Astrocyte of the cerebellum (primary cell): ENCODE measurements at places on chromosomes 13 and 19.

DNA sequence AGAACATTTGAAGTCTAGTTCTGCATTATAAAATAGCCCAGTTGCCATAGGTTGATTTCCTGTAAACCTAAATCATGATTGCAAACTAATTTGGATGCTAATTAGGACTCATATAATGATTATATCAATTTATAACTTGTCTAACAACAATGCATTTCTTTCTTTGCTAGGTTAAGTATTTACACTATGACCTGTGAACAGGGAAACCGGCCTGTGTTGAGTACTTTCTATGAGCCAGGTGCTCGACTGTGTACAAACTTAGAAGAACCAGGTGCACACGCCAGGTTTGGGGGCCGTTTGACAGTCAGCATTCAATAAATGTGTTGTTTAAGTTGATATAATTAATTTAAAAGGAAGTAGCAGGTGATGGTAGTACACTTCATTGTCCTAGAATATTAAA is 203.1 kb downstream of the TM9SF2 start:
- DNase-seq, result no peak

GRCh38 chr13:45683701-45684100 is 18.4 kb upstream of the CBY2 start:
- DNase-seq, result no peak

DNA sequence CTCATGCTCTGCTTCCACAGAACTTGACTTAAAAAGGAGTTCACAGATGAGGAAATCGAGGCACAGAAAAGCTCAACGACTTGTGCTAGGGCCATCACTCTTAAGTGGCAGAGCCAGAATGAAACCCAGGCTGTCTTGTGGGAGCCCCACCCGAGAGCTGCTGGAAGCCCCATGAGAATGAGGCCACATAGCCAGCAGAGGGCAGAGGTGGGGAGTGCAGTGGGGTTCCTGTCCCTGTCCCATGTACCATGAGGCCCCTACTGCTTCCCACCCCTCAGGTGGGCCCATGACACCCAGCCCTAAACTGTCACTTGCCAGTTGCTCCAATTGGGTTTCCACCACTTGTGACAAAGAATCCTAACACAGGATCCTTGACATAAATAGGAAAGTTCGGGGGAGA is 175.9 kb downstream of the IRS2 start:
- no peak for DNase-seq

DNA sequence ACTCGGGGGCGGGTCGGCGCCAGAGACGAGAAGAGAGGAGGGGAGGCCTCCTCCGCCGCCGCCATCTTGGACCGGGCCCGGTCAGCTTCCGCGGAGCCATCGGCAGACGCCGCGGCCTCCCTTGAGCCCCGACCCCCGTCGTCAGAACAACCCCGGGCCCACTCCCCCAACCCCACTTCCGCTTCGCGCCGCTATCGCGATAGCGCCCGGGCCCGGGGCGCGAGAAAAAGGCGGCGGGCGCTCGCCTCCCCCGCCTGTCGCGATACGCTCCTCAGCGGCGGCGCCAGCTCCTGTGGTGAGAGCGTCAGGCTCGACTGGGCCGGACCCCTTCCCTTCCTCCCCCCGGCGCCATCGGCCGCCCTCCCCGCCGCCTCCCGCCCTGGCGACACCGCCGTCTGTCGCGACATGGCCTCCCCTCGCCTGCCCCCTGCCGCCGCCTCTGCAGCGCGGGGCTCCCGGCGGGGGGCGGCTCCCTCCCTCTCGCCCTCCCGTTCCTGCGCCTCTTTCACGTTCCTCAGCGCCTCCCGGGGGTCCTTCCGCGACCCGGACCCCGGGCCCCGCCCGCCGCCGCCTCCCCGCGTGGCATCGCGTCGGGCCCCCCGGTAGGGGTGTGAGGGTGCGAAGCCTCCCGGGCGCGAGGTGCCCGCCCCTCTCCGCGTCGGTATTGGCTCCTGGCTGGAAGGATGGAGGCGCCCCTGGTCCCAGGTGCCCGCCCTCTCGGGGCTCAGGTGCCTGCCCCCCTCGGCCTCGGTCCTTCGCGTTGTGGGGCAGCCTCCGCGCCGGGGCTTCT is at the start of gene CNOT3:
Gene CNOT3 (plus strand): TSS at position 64 of the 790 bp plus-strand sequence. CDS start 5,217 bp downstream, outside the sequence.
- DNase-seq, result no peak

DNA sequence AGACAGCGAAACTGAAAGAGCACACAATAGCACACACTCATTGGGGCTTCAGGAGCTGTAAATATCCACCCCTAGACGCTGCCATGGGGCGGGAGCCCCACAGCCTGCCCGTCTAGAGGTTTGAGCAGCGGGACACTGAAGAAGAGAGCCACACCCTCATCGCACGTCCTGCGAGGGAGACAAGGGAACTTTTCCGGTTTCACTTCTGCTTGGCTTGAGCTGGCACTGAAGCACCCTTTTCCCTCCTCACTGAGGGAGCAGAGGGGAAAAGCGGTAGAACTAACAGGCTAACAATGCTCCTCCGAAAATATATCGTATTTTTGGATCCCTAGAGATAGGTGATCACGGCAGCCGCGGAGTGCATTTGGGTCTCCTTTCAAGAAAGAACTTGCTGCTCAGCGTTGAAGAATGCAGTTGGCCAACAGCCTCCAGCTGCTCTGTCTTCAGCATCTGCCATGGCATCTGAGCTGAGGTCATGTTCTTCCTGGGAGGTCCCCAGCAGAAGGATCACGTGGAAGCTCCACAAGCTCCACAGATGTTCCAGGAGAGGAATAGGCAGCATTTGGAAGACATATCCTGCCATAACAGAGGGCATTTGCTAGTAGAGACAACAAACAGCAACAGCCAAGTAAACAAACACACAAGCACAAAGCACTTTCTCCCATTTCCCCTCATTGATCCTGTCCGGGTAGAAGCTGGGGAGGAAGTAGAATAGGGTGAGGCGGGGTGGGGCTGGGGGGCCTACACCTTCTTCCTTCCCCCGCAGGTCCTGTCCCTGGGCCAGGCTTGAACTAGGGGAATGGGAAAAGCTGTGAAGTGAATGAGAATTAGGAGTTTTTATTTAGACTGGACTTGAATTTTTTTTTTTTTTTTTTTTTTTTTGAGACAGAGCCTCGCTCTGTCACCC is 44.8 kb upstream of the ALOX5AP start:
- peak; percentile 82 for DNase-seq

DNA sequence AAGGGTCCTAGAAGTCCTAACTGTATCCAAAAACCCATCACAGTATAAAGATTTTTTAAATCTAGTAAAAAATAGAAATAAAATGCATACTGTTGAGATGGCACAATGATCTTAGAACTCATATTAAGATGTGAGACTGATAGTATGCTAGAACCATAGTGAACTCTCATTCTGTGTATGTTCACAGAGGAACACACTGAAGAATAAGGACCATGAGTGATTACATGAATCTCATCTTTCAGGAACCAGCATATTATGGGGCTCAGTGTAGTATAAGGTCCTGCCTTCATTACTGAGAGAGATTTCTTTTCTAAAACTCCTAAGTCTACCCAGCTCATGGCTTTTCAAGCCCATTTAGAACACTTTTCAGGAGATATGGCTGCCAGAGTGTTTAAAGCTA is 59.8 kb upstream of the RFC3 start:
- no peak for DNase-seq

GRCh38 chr19:30452931-30453330 is 80.7 kb downstream of the ZNF536 start:
- DNase-seq, result no peak

- no peak for DNase-seq
Observed at GRCh38 chr13:22060187-22060586, 389.3 kb downstream of the FGF9 start.

GRCh38 chr13:60720590-60720989 is 323.6 kb downstream of the TDRD3 start:
- no peak for DNase-seq

GRCh38 chr19:29768166-29768565 is 43.6 kb upstream of the CCNE1 start:
- DNase-seq, result no peak

DNA sequence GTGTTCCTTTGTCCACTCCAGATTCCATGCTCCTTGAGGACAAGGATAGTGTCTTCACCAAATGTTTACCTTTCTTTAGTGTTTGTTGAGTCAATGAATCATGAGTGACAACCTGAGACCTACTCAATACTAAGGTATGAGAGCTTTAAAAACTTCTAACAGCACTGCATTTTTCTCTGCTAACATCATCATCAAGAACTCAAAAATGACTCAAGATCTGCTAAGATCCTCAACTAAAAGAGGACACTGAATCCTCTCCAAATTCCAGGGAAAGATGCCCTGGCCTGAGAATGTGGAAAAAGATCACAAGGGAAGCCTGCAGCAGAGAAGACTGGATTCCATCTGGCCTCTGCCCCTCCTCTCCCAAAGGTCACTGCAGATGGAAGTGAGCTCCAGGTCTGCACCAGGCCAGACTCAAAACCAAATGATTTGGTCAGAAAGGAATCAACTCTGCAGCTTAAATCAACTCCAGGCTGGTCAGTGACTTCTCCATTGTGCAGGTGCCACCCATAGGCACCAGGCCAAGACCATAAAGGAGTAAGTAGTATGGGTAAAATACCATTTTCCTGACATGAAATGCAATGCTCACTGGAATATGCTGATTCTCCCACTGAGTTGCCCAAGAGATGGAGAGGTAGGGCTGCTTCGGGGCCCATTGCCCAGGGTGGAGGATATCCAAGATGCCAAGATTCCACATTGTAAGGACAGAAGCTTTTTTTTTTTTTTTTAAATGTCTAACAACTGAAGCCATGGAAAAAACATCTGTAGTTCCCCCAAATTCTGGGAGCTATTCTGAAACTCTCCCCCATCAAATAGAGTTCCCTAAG is 89.5 kb upstream of the DOCK9 start:
- no peak for DNase-seq

GRCh38 chr13:26020891-26021290 is 30.9 kb downstream of the SHISA2 start:
- no peak for DNase-seq

DNA sequence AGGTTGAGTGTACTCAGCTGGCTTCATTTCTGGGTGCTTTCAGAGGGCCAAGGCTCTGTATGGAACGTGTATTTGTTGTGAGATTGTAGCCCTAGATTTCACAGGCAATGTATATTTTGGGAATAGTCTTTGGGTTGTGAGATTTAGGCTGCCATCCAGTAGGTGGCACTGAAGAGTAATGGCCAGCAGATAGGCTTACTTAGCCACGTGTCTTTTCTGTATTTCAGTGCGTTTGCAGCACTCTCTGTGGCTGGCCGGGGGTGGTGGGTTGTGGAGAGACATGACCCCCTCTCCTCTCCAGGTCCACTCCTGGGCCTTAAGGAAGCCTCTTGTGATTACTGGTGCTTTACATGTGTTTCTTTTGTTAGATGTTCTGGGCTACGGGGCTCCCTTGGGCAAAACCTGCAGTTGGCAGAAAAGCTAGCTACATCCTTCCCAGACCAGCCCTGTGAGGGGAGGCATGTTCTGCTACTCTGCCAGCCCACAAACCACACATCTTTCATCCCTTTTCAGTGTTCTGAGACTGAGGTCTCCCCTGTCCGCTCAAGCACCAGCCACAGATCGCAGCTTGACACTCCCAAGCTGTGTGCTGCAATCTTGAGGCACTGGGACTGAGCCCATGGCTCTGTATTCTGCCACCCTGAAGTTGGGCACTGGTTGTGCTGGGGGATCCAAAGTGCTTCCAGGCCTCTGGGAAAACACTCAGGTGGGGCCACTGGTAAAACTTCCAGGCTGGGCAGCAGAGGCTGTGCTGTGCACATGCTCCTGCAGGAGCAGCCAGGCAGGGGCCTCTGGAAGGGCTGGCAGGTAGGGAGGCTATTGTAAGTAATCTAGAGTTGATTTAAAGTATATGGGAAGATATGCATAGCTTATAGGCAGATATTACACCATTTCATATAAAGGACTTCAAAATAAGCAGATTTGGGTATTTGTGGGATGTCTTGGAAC is 1096.8 kb upstream of the PCDH20 start:
- DNase-seq, result peak; percentile 3

DNA sequence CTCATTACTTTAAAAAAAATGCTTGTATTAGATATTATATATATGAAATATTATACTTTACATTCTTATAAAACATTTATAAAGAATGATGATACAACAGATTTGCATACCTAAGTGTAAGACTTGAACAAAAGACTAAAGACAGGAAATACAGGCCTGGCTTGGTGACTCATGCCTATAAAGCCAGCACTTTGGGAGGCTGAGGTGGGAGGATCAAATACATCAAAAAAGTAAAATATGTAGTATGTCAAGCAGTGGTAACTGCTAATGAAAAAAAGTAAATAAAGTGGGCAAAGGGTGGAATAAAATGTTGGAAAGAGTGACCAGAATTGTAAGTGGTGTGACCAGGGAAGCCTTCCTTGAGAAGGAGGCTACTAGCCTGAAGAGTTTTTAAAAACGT is 133.7 kb downstream of the GGACT start:
- peak; percentile 50 for DNase-seq

GRCh38 chr19:40601134-40601974 is at the start of gene LTBP4:
TSS of gene LTBP4 (plus strand) at chr19:40601369. CDS start at chr19:40601388, 19 bp downstream.
- no peak for DNase-seq

DNA sequence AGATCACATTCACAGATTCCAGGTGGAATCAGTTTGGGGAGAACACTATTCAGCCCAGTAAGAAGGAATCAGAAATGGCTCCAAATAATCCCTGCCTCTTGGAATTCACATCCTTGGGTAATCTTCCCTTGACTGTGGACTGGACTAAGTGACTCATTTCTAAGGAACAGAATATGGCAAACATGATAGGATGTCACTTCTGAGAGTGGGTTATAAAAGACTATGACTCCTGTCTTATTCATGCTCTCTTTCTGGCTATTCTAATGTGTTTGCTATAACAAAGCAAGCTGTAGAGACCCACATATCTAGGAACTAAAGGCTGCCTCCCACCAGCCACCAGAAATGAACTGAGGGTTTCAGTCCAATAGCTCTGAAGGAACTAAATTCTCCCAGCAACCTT is 37.8 kb downstream of the MBD3L2B start:
- no peak for DNase-seq

GRCh38 chr19:28400953-28401671 is 811.8 kb downstream of the UQCRFS1 start:
- DNase-seq, result no peak

GRCh38 chr13:90995614-90996013 is 351.9 kb upstream of the MIR17HG start:
- no peak for DNase-seq

GRCh38 chr13:59651479-59651878 is 512.2 kb downstream of the DIAPH3 start:
- DNase-seq, result no peak

GRCh38 chr19:49639401-49640112 is 386 bp downstream of the RRAS start:
- no peak for DNase-seq

GRCh38 chr13:19056984-19057490 is 124.6 kb downstream of the TUBA3C start:
- DNase-seq, result no peak

DNA sequence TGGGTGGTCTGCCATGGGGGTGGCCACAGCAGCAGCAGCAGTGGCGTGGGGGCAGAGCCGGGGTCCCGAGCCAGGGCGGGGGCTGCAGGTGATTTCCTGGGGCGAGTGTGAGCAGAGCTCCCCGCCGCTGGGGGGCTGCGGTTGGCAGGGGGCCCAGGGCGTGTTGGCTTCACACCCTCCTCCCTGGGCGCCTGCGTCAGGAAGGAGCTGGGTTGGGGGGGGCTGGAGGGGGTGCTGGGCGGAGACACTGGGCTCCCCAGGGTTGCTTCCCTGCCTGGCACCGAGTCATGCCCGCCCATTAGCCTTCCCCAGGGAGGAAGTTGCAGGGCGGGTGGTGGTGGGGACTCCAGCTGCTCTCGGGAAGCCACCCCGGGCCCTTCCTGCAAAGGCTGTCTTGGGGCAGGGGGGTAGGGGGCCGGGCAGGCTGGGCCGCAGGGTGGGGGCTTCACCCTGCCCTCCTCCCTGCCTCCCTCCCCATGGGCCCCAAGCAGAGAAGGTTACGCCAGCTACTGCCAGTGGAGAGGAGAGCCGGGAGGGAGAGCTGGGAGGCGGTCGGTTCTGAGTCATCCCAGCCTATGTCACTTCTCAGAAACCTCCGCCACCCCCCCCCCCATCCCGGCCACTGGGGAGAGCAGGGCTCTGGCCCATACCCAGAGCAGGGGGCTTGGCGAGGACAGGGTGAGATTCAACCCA is 4.6 kb downstream of the MIDN start:
- peak; percentile 88 for DNase-seq
